ENCODE measurements at places on chromosomes 12 and 14.

GRCh38 chr14:24310265-24310645 lies 315 bp downstream of the LTB4R2 start:
- DNase-seq = no peak

DNA sequence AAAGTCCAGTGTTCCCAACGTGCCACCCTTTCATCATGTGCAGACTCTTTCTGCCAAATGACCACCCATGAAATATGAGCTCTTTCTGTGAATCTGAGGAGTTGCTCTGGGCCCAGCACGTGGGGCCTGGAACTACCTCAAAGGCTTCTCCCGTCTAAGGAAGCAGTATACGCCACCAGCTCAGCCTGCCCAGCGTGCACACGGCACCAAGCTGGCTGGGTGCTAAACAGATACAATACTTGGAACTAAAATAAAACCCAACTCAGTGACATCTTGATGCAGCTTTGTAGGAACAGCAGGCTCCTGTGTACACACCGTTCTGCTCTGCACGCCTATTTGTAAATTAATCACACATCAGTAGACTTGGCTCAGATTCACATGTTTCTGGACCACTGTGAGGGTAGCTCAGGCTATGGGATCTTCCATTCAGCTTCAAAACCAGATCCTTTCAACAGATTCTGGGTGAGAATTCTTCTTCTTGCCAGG lies 74.8 kb downstream of the ARL6IP4 start:
- DNase-seq = no peak

DNA sequence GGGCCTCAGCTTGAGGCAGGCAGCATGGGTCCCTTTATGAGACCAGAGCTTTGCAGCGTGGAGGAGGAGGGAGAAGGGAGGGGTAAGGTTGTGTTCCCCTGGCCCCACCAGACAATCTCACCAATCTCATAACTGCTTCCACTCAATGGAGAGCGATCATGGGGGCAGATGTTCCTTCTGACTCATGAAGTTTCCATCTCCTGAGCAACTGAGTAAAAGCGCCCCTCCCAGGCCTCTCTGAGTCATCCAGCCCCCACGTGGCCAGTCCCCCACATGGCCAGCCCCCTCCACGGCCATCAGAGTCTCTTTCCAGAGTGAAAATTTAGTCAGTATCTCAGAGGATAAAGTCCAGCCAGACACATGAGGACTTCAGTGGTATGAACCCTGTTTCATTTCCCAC lies 39.2 kb upstream of the PLXNC1 start:
- DNase-seq = no peak

DNA sequence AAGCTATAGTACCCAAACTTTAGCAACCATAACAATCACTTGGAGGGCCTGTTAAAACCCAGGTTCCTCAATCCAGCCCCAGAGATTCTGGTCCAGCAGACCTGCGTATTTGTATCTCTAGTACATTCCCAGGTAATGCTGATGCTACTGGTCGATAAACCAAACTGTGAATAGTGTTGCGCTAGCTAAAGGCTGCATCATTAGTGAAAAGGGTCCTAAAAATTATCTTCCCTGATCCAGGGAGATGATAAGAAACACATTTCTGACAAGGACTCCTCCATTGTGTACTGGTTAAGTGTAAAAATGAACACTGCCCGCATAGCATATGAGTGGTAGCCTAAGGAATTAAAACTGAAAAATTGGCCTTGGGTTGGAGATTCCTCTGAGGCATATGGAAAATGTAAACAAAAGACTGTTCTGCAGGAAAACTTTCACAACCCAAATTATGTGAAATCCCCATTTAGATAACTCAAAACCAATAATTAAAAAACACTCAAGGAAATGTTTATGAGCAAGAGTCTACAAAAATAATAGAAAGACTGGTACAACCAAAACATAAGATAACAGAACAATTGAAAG lies 322.7 kb downstream of the CEP128 start:
- no peak for DNase-seq

DNA sequence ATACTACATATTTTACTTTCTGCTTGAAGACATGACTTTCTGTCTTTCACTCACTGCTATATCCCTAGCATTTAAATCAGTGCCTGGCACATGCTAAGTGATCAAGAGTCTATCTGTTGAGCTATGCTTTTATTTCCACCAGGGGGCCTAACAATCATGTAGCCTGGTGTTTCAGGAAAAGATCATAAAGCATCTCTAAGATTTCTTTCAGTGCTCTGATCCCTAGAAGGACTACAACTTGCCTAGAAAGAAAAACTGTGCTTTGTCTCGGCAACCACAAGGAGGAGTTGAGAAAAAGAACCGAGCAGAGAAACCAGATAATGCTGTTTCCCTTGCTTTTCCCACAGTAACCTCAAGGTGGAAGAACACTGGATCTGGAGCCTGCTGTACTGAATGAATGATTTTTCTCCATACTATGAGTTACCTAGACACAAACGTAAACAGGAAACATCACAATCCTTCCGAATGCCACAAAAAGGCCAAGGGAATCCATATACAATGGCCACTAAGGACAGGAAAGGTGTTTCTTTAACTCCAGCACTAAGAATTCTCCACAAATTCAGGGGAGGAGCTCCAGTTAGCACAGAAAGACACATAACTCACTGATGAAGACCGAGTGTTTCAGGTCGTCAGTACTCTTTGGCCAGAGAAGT lies 1.2 kb downstream of the CRY1 start:
- DNase-seq = peak; percentile 66

- no peak for DNase-seq
Measured at GRCh38 chr12:94705676-94706075, 55.3 kb upstream of the TMCC3 start.

DNA sequence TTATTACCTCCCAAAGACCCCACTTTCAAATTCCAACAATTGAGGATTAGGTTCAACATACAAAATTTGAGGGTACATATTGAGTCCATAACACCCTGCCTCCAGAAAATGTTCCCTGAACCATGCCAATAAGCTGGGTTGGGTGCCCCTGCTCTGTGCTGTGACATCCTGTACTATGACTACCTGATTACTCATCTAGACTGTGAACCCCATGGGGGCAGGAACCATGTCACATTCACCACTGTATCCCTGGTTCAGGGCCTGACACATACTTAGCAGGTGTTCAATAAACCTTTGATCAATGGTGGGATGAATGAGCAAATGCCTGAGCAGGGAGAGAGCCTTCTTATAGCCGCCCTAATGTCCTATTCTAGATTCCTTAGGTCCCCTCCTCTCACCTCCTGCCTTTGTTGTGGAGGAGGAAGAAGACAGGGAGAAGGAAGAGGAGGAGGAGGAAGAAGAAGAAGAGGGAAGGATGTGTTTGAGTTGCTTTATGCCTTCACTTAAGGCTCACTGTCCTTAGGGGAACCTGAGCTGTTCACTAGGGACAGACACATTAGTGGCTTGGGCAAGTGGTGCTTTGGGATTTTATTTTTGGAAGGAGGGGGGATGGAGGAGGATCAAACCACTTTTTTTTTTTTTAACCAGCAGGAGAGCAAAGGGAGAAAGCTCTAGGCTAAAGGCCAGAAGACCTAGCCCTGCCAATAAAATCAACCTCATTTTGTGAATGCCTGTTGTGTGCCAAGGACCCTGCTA lies 21.3 kb downstream of the GPR68 start:
- DNase-seq = no peak

- no peak for DNase-seq
Measured at GRCh38 chr12:100671396-100672074, 98.1 kb downstream of the GAS2L3 start.

- no peak for DNase-seq
Measured at GRCh38 chr14:95519699-95520098, 3.2 kb upstream of the SYNE3 start.

GRCh38 chr14:97499790-97500481 lies 702.8 kb downstream of the VRK1 start:
- no peak for DNase-seq

DNA sequence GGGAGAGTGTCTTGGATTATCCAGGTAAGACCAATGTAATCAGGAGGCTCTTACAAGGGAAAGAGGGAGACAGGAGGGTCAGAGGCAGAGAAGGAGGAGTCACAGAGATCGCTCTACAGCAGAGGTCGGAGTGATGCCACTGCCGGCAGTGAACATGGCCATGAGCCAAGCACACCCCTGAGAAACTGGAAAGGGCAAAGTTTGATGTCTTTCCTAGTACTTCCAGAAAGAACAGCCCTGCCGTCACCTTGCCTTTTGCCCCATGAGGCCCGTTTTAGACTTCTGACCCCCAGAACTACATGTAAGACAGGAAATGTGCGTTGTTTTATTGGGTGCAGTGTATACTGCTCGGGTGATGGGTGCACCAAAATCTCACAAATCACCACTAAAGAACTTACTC lies 133.7 kb downstream of the CALM1 start:
- no peak for DNase-seq

- DNase-seq = no peak
Measured at GRCh38 chr14:50820786-50821509, 10.0 kb downstream of the NIN start.

GRCh38 chr14:34785223-34786006 lies 71.0 kb upstream of the CFL2 start:
- no peak for DNase-seq

DNA sequence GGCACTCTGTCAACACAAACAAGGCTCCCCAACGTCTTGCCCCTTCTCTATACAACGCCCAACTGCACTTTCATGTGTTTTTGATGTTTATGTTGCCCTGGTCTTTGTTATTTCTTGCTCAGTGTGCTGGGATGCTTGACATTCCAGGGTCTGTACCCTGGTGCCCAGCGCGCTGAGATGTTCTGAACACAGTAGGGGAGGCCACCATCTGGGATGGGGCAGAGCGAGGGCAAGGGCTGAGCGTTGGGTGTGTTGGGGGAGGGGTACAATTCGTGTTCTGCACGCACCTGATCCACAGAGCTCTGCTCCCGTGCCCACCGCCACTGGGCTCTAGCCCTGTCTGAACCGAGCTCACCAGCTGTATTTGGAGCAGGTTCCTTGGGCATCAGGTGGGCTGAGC lies 52.9 kb downstream of the ISCA2 start:
- DNase-seq = no peak

GRCh38 chr14:38910092-38910491 lies 192.9 kb downstream of the SEC23A start:
- DNase-seq = no peak

DNA sequence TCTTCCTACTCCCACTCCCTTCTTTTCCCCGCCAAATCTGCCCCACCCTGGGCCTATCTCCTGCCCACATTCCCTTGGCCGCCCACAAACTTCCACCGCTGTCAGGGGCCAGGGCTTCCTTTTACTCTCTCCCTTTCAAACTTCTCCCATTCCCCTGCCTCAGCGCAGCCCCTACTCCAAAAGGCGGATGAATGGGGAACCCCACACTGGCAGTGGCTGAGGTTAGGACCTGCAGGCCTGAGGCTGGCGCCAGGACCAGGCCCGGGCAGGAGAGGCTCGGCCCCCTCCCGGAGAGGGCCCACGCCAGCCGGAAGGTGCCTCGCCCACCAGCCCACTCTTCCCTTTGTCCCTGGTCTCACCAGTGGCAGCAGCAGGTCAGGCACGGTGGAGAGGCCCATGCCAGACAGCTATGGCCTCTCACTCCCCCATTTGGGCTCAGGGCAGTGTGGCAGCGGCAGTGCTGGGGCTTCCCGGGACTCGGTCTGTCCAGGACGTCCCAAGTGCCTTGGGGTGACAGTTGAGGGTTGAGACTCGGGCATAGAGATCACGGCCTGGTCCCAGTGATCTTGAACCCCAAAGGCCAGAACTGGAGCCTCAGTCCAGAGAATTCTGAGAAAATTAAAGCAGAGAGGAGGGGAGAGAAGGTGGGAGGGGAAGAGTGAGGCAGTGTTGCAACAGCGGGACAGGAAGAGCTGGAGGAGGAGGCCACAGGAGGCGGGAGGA lies at the start of gene TNFRSF1A:
TNFRSF1A (minus strand) TSS at position 660 of the 723 bp plus-strand sequence; CDS start at position 398, 262 bp downstream.
- DNase-seq = peak; percentile 76

- no peak for DNase-seq
Measured at GRCh38 chr12:111792155-111792855, 25.6 kb downstream of the ALDH2 start.

DNA sequence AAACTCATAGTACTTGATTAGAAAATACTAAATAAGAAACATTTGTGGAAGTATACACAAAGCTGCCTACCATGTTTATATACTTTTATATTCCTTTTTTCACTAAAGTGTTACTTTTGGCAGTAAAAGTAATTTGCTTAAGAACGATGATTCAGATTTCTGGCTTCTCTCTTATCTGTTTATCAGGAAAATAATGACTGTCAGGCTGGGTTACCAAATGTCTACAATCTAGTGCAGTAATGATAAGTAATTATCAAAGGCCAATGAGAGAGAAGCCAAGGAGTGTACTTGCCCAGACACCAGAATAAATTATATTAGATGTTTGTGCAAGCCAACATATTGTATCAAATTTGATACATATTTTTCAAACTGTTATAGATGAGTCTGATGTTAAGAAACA lies 113.4 kb downstream of the RALGAPA1 start:
- DNase-seq = no peak

GRCh38 chr12:76236640-76237039 lies 111.6 kb downstream of the BBS10 start:
- no peak for DNase-seq
